ENCODE measurements at places on chromosomes 16 and 17.

DNA sequence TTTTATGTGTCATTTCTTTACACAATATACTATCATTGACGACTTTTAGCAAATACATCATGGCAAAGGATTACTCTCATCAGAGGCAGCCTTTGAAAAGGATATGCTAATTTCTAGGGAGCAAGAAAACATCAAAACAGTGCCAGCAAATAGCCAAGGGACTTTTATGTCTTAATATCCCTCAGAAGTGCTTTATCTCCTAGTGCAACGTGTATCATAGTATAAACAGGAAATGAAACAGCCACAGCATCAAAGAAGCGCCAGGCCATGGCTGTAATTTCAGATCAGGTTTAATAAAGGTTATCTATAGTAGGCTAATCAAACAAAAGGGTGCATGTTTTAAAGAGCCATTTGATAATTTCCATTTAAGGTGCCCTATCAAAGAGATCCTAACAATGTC lies 159.9 kb downstream of the AXIN2 start:
- no peak for DNase-seq

DNA sequence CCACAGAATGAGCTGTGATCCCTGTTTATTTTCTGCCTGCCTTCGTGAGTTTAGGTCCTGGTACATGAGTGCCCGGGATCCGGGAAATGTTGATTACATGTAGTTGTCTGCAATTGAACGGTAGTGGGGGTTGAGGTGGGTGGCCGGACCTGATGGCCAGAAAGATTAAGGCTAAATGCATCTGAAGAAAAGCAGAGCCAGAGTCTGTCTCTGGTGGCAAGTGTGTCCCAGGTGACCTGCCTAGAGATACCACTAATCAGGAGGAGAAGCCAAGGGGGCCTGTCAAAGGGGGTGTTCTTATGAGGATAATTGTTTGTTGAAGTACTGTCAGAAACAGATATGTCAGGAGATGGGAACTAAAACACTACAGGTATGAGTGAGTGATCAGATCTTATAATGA lies 154.0 kb upstream of the ASIC2 start:
- no peak for DNase-seq

DNA sequence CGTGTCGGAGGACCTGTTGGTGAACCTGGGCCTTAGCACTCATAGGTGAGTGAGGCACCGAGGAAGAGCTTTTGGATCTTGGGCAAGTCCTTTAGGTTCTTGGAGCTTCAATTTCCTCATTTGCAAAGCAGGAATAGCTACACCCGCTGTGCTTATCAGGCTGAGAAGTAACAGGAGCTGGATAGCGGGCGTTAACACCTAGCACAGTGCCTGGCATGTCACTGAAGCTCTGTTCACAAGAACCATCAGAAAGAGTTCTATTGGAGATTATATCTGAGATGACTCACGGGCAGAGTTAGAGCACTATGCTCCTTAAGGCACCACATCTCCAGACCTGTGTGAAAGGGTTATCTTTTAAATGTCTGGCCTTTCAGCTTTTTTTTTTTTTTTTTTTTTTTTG lies 12.8 kb downstream of the MEOX1 start:
- DNase-seq: no peak

GRCh38 chr17:81204578-81204977 lies 18.2 kb downstream of the CEP131 start:
- DNase-seq: no peak

GRCh38 chr16:23857256-23857880 lies 21.6 kb downstream of the PRKCB start:
- no peak for DNase-seq

GRCh38 chr16:81266680-81267095 lies 28.2 kb downstream of the BCO1 start:
- DNase-seq: no peak

DNA sequence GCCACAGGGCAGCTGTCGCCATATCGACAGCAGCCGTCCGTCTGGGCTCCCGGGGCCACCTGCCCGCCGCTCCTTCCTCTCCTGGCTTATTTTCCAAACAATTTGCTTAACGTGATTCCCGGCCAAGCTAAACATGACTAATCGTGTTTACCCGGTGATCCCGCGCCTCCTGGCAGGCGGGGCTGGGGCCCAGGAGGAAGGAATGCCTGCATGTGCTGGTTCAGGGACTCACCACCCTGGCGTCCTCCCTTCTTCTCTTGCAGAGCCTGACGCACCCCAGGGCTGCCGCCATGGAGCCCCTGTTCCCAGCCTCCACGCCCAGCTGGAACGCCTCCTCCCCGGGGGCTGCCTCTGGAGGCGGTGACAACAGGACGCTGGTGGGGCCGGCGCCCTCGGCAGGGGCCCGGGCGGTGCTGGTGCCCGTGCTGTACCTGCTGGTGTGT lies 6.1 kb downstream of the SSTR5 start:
- DNase-seq: no peak

GRCh38 chr16:14497245-14498082 lies 132.6 kb downstream of the PARN start:
- DNase-seq: no peak

GRCh38 chr17:29458066-29458465 lies 67.9 kb downstream of the TAOK1 start:
- no peak for DNase-seq

DNA sequence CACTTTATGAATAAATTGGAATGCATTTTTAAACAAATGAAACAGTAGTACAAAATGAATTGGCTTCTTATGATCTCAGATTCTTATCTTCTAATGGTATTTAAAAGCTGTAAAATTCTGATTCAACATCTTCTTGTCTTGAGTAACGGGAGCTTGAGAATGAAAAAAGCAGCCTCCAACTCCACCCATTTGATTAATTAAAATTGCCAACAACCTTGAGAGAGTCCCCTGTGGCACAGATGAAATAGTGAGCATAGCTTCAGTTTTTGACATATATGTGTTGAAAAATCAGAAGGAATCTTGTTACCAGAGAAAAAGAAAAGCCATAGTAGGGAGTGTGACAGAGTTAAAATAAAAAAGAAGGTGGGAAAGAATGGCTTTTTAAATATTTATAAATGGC lies 1426.1 kb upstream of the CDH8 start:
- no peak for DNase-seq

GRCh38 chr17:40460968-40461731 lies 17.9 kb downstream of the IGFBP4 start:
- DNase-seq: no peak

GRCh38 chr17:80889231-80890195 lies 102.1 kb upstream of the CHMP6 start:
- no peak for DNase-seq

DNA sequence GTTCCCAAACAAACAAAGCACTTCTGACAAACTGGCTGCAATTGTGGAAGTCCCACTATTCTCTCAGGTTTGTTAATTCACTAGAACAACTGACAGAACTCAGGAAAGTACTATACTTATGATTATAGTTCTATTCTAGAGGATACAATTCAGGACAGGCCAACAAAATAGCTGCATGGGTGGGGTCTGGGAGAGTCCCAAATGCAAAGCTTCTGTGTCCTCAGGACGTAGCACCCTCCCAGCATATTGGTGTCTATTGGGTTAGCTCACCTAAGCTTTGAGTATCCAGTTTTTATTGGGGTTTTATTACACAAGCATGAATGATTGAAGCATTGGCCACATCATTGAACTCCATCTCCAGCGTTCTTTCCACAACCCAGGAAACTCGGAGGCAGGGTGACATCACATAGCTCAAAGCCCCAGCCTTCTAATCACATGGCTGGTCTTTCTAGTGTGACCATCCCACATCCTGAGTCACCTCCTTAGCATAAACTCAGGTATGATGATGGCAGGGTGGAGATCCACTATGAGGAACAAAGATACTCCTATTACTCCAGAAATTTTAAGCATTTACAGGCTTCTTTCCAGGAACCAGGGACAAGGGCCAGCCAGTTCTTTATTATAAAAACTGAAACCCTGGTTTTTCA lies 43.9 kb upstream of the CCNF start:
- no peak for DNase-seq

GRCh38 chr17:77944390-77945222 lies 13.9 kb upstream of the TNRC6C start:
- no peak for DNase-seq

- DNase-seq: no peak
These were observed 6.3 kb upstream of the XAF1 start for GRCh38 chr17:6749519-6749918.

DNA sequence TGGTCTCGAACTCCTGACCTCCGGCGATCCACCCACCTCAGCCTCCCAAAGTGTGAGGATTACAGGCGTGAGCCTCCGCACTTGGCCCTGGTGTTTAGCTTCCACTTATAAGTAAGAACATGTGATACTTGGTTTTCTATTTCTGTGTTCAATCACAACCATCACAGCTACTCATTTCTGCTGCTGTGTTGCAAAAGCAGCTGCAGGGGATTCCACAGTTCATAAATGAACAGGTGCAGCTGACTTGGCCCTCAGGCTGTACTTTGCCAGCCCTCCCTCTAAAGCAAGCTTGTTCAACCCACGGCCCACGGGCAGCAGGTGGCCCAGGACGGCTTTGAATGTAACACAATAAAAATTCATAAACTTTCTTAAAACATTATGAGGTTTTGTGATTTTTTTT lies 79.2 kb downstream of the SLC39A11 start:
- no peak for DNase-seq

DNA sequence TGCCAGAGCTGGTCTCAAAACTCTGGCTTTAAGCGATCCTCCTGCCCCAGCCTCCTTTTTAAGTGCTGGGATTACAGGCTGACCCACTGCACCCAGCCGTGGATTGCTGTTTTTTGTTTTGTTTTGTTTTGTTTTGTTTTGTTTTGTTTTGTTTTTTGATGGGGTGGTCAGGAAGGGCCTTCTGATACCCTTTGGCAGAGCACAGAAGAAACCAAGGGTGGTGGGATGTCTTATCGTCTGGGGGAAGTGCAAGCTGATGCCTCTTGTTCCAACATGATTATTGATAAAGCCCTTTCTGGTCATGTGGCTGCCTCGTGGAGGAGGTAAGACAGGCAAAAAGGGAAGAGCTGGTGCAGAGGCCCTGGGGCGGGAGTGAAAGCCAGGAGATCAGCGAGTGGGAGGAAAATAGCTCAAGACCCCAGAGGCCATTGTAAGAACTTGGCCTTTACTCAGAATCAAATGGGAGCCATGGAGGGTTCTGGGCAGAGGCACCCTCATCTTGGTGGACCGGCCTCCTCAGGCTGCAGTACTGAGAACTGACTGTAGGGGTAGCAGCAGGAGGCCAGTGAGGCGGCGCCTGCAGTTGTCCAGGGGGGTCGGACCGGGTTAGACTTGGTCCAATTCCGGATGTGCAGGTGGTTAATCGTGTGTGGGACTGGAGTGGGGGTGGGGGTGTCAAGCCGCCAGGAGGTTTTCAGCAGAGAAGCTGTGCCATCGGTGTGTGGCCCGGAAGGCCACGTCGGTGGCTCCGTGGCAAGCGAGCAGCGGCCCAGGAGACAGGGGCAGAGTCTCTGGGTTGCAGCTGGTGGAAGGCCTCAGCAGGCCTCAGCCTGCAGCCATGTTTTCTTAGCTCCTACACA lies 84.4 kb upstream of the GSE1 start:
- DNase-seq: no peak

- no peak for DNase-seq
These were observed 7.3 kb upstream of the ALDH3A1 start for GRCh38 chr17:19755392-19755791.

- peak; percentile 7 for DNase-seq
These were observed 65.9 kb upstream of the IRX6 start for GRCh38 chr16:55257966-55258613.

- no peak for DNase-seq
These were observed 56.8 kb upstream of the ZNF423 start for GRCh38 chr16:49912721-49913120.

DNA sequence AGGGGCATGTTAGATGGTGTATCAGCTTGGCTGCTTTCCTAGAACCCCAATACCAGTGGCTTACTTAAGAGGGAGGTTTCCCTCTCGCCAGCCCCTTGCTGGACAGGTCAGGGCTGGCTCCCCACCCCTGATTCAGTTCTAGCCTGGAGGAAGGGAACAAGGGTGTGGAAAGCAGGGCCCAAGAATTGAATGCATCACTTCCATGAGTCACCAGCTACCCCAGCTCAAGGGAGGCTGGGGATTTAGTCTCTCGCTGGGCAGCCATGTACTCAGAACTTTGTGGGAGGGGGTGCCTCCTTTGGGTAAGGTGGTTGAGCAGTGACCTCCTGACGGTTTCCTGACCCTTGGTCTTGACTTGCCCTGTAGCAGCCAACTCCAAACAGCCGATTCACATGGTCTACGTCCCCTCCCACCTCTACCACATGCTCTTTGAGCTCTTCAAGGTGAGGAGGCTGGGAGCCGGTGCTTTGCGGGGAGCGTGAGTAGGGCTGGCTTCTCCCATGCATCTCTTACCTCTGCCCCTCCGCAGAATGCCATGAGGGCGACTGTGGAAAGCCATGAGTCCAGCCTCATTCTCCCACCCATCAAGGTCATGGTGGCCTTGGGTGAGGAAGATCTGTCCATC lies 12.8 kb downstream of the PDK2 start:
- no peak for DNase-seq

- no peak for DNase-seq
These were observed 1.6 kb upstream of the KRTAP2-4 start for GRCh38 chr17:41067281-41067680.

DNA sequence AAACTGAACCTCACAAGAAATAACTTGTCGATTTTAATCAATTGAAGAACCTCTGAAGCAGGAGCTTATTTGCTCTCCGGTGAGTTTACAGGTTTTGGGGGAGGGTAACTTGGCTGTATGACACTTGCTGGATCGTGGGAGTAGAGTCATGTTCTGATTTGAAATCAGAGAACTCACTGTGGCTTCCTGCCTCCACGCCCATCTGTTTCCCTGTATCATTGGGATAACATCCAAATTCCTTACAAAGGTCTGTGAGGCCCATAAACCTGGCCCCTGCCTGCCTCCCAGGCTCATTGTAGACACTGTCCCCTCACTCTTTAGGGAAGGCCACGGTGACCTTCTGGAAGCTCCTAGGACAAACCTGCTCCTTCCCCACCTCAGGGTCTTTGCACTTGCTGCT lies 48.3 kb downstream of the C17orf67 start:
- DNase-seq: no peak

- peak; percentile 14 for DNase-seq
These were observed 737 bp downstream of the NUDT16L1 start for GRCh38 chr16:4693956-4694641.

DNA sequence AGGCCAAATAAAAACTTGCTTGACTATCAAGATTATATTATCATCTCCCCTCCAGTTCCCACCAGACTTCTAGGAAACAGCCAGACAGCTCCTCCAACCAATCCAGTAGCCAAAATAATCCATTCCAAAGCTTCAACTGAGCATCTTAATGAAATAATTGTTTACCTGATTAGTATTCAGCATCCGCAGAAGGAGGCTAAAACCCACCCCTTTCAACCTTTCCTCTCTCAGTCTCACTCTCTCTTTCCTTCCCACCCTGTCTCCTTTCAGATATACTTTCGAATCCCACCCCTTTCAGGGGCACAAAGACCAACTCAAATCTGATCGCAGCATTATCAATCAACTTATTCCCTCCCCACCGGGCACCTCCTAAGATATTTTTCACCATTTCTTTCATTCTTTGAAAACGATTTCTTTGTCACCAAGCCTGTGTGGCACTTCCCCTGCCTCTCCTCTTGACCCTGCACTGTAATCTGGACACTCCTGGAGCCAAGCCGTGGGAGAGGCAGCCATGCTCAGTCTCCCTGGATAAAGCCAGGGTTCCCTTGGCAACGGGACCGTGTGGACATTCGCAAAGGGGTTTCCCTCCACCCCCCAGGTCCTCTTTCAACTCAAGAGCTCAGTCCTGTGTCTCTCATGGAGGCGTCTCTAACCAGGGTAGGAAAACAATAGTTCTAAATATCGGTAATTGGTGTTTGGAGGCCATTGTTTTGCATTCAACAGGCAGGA lies at the start of gene ANKFN1:
ANKFN1 (plus strand) TSS at position 602 of the 729 bp plus-strand sequence. CDS start 59,193 bp downstream, outside the sequence.
- no peak for DNase-seq

GRCh38 chr17:56441308-56441707 lies 152.2 kb upstream of the NOG start:
- no peak for DNase-seq

GRCh38 chr17:41863074-41863848 lies 2.0 kb downstream of the KLHL11 start:
- DNase-seq: no peak
